ENCODE measurements at places on chromosomes 2 and 18. TPM values are rescaled to one million over a fixed set of nuclear protein-coding genes. Genes with fewer than 3 reads are reported as not detected.

VSNL1 gene
- total RNA-seq, result 78.4 TPM

MCFD2 gene
- total RNA-seq, result 68.1 TPM

RAB6C gene
- total RNA-seq, result 0.07 TPM

GATA6 gene
- total RNA-seq, result 0.21 TPM

DNA sequence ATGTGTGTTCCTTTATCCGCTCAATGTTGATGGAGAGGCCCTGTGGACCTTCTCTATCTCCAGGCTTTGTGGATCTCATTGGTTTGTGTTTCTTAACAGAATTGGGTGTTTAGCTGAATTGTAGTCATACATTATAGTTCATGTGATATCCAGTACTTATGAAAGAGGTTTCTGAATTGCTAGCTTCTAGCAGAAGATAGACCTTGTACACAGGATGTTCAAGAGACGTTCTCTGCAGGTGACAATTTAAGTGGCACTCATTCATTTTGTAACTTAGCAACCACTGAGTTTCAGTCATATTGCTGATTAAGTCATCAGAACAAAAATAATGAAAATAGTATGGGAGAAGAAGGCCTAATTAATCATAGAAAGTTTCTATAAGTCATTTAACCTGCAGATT lies 279.2 kb downstream of the ALPK2 start:
- no peak for DNase-seq

DNA sequence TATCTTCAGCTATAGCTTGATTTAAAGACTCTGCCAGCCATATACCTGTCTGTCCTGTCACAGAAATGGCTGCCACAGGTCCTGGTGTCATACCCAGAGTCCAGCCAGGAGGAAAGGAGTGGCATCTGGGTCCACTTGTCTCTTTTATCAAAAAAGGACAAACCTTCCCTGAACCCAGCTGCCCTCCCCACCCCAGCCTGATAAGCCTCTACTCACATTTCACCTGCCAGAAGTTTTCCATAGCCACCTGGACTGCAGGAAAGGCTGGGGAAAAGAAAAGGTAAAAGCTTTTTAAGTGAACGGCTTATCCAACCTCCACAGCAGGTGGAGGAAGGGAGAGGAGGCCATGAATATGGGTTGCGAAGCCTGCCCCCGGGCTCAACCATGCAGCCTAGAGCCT lies 32.8 kb downstream of the TMEM163 start:
- no peak for DNase-seq

DNA sequence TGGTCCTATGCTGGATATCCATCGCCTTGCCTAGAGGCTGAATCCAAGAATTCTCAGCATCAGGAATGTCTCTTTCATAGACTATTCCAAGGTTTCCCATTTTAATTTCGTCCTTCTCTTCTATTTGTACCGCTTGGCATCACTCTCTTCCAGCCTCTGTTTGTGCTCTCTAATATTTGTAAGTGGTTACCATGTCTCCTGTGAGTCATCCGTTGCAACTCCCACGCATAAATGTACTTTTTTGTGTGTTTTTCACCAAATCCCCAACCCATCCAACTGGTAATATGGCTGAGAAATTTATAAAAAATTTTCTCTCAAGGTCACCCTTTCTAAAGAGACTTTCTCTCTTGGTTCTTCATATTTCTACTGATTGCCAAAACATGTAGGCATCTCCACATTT lies 21.8 kb downstream of the COLEC12 start:
- no peak for DNase-seq
